Muscle of arm (tissue), 14 donors: ENCODE measurements at places on chromosomes 11 and 22.

DNA sequence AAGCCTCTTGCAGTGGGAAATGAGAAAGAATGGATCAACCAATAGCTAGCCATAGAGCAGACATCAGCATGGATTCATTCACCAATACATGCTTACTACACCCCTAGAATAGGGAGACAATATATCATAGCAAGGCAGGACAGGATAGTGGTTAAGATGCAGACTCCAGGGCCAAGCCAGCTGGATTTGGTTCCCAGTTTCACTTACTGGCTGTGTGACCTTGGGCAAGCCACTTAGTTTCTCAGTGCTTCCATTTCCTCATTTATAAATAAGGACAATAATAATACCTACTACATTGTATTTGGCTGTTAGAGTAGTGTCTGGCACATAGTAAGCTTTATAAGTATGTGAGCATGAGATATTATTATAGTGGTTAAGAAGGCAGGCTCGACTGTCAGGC is 7.1 kb downstream of the DCHS1 start:
- DNase-seq: no peak

GRCh38 chr11:789943-790342 is at the start of gene CEND1:
Gene CEND1, minus strand, starts transcription at chr11:790090. Its CDS starts 1,514 bp downstream, at chr11:788576.
- no peak for DNase-seq

DNA sequence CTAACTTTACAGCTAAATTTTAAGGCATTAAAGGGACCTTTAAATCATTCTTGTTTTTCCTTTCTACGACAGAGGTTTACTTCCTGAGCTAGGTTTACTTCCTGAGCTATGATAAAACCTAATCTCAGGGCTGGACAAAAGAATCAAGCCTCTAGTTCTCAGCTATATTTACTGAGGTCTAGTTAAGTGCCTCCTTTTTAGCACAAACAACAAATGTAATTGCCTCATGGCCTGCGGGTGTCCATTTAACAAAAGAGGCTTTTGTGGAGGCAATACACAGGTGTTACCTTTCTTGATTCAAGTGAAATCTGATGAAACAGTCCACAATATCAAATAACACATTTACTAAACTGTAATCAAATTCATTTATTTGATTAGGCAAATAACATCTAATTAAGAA is 67.3 kb downstream of the IMMP1L start:
- DNase-seq: no peak

DNA sequence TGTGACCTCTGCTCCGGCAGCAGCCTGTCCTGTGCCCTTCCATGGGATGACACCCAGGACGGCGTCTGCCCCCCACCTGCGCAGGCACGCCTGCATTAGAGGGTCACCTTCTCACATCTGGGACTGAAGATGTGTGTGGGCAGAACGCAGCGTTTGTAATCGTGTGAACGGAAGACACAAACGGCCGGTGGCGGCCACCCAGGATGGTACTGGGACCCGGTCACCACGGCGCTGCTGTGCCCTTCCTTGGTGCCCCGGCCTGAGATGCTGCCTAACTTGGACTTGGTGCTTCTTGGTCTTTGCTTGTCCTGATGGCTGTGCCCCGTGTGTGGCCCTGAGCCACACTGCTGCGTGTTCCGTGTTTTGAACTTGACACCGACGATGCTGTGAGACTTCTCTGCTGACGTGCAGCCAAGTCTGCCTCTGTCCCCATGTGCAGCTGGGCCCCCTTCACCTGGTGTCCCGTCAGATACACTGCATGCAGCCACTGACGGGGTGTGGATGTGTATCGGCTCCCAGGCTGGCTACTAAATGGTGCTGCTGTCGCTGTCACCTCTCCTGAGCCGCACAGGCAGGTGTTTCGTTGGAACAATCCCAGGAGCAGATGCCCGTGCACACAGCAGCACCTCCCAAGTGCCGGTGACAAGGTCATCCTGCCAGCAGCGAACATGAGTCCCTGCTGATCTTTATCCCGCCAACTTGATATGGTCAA is 21.4 kb downstream of the YPEL1 start:
- DNase-seq: no peak

DNA sequence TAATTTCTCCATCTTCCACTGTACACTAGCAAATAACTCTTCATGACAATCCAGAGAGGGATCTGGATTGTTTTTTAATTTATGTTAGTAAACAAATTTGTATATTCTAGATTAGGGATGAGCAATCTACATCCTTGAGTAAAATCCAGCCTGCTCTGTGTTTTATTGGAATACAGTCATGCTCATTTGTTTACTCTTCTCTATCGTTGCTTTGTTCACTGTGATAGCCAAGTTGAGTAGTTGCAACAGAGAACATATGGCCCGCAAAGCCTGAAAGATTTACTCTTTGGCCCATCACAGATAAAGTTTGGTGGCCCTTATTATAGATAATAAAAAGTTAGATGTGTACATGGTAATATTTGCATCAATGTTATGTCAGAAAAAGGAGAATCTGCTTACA is 6.2 kb upstream of the BLID start:
- no peak for DNase-seq

DNA sequence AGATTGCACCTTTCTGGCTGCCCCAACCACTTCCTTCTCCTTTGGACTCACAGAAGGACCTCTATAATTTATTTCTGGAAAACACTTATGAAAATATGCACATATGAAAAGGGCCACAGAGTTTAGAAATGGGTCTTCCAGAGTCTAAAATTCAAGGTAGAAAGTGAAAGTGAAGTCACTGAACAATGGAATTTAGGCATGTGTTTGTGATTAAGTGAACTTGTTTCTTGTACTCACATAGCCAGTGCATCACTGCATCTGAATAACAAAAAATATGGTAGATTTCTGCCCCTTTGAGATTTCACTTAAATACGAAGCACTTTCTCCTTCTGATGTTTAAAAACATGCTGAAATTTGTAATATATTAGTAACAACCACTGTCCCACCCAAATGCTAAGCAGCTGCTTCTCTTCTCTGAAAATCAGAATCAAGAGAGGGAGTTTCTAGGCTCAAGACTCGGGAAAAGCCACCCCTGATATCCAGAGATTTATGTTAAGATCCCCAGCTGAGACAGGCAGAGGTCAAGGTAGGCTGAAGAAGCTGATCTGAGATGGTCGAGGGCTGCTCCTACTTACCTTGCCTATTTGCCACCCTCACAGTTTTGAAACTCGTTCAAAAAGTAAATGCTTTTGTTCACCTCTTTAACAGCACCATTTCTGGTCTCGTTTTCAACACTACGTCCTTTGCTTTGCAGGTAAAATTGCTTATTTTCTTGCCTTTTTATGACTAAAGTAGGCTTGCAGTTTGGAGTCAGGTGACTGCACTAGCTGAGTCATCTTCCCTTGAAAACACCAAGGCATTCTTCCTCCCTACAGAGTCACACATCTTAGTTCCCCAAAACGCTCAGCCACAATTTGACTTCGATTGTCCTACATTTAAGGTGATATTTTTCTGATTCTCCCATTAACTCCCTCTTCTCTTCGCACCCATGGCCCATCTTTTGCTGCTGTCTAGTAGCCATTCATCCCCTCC is at the start of gene XKR3:
TSS of gene XKR3 (minus strand) at position 696 of the 972 bp plus-strand sequence. CDS start 17,338 bp downstream, outside the sequence.
- peak; percentile 5 for DNase-seq

GRCh38 chr22:49903322-49904039 is 14.8 kb downstream of the ALG12 start:
- no peak for DNase-seq

GRCh38 chr11:123247496-123247799 is 52.4 kb upstream of the CLMP start:
- DNase-seq: no peak
